ENCODE measurements at places on chromosomes 3 and 15.

DNA sequence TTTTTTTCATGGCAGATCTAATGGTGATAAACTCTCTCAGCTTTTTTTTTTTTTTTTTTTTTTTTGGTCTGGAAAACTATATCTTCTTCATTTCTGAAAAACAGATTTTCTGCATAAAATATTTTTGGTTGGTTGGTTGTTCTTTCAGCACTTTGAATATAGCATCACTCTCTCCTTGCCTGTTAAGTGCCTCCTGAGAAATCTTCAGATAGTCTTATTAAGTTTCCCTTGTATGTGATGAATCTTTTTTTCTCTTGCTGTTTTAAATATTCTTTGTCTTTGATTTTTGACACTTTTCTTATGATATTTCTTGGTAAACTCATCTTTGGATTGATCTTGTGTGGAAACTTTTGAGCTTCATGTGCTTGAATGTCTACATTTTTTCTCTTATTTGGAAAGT lies 44.2 kb upstream of the OSTN start:
- DNase-seq, result no peak

DNA sequence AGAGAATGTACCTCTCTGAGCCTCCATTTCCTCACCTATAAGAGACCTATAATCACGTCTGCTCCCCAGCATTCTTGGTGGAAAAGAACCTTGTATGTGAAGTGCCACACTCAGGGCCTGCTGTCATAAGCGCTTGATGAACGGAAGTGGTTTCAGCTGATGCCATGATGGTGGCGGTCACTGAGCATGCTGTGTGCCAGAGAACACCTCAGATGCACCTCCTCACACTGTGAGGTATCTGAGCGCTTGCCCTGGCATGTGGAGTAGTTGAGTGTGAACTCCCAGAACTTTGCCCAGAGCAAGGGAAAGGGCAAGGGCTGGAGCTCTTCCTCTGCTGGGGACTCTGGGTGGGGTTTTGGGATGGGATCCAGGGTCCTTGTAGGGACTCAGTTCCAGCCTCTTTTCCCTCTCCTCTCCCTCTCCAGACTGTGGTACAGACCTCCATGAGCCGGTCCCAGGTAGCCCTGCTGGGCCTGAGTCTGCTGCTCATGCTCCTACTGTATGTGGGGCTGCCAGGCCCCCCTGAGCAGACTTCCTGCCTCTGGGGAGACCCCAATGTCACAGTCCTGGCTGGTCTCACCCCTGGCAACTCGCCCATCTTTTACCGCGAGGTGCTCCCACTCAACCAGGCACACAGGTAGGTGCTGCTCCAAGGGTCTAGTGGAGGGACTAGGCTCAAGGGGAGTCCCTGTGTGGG lies 2.7 kb downstream of the ABHD14A start:
- DNase-seq, result no peak

DNA sequence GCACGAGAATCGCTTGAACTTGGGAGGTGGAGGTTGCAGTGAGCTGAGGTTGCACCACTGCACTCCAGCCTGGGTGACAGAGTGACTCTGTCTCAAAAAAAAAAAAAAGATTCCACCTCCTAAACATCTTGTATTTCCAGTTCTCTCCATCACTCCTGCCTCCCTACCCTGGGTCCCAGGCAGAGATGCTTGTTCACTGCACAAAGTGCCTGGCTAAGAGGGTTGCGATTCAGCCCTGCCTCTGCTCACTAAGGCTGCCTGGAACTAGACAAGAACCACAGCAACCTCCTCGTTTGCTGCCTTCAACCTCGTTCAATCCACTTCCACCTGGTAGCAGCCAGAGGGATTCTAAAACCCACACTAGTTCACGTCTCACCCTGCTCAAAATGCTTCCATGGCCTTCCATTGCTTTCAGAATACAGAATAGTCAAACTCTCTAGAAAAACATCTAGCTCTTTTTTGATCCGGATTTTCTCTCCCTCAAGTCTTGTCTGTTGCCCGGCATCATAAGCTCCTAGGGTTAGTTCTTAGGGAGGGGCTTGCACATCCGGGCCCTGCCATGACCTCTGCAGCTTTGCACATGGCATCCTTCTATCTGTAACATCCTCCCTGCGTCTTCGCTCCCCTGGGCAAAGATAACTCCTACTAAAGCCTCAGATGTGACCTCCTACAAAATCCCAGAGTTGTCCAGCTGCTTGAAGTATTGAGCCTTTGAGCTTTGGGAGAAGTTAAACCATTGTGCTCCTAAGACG lies 1.0 kb upstream of the MCM2 start:
- no peak for DNase-seq

DNA sequence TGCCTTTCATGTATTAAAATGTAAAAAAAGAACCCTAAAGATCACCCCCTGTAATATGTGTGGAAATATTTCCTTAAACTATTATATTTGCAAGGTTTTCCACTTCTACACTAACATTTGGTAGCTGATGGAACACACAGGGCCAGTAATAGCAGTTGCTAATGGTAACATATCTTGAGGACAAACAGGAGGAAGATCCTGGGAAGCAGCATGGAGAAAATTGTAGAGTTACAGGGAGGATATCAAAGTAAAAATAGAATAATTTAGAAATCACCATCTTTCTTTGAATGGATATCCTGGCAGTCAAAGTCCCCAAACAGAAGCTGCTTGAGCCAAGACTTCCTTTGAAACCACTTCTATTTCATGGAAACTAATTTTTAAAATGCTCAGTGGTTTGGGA lies 29.5 kb upstream of the OSTN start:
- DNase-seq, result no peak

DNA sequence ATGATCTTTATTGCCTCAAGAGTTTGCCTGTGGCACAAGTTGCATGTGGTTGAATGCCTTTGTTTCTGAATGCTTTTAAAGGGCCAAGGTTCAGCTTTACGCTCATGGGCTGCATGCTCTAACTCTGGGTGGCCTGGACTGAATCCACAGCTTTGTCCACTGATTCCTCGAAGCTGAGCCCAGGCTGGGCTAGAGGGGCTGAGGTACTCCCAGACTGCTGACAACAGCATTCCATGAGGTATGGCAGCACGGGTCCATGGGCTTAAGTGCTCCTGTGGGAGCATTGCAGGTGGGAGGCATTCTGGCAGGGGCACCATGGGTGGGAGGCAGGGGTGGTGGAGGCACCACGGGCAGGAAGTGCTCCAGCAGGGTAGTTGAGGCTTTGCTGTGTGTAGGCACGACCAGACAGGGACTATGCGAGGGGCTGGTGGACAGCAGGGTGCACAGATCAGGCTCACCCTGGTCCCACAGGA lies 61.6 kb downstream of the GLCE start:
- no peak for DNase-seq

DNA sequence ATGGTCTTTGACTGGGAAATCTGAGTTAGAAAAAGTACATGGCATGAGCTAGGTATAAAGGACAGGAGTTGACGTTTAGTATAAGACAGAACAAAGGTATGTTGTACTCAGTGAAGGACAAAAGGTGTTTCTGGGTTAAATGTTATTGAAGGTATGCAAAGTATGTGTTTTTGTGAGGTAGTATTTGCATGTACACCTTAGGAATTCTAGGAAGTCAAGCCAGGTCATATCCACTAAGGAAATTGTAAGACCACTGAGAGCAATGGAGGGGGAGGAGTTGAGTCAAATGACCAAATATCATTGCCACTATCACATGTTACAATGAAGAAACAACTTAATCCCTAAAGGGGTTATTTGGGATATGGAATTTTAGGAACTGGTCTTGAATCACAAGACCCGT lies 24.4 kb upstream of the TGFBR2 start:
- DNase-seq, result no peak

DNA sequence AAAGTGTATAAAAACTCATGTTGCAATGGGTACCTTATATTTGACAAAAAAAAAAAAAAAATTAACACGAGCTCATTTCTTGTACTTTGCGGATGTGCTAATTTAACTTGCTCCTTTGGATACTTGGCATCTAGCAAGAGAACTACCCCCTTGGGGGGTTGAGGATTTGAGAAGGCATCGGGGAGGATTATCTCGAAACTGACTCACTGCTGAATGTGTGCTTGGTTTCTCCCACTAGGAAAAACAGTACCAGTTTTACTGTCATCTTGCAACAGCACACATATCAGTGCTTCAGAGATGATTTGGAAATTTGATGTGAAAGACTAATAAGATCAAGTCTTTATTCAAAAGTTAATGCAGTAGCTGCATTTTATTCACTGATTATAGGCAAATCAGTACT lies 891 bp downstream of the EXOG start:
- no peak for DNase-seq

DNA sequence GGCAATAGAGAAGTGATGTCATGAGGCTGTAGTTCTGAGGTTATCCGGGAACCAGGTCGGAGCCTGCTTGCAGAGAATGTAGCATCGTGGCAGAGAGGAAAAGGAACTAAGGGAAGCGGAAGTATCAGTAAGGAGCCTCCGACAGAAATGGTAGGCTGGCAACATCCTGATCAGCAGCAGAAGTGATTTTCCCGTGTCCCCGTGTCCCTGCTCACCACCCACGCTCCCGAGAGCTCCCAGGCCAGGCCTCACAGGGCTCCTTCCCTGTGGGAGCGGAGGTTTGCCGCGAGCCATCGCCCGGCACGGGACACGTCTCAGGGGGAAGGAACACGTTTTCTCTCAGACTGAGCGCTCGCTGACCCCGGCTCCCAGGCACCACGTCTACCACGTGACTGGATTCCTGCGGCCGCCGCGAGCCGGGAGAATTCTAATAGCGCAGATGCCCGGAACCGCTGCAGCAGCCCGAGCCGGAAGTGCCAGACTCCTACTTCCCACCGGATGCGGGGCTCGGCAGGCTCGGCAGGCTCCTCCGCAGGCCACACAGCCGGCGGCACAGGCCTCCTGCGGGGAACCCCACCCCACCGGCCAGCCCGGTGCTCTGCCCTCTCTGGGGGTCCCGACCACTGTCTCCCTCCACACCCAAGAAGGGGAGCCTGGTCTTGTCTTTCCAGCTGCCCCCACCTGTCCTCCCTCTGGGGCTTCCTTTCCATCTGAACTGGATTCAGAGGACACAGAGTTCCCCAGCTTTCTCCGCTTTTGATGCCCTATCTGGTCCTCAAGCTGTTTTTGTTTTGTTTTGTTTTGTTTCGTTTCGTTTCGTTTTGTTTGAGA lies 99.3 kb downstream of the BDH1 start:
- peak; percentile 37 for DNase-seq

GRCh38 chr3:185976100-185976499 lies 38.3 kb upstream of the TRA2B start:
- DNase-seq, result no peak

DNA sequence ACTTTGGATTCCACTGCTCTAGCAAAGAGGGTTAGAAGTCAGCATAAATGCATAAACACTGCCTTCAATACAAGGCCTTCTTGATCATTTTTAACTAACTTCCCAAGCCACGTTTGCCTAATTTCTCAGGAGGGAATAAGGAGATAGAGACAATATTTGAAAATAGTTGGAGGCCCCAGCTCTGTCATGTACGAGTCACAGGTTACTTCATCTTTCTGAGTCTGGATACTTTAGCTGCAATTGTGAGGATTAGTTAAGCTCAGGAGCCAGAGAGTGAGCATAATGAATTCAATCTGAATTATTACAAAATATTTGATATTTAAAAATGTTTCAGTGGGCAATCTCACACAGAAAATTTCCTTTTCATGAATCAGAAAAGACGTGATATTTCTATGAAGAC lies 298.9 kb downstream of the SHOX2 start:
- no peak for DNase-seq

DNA sequence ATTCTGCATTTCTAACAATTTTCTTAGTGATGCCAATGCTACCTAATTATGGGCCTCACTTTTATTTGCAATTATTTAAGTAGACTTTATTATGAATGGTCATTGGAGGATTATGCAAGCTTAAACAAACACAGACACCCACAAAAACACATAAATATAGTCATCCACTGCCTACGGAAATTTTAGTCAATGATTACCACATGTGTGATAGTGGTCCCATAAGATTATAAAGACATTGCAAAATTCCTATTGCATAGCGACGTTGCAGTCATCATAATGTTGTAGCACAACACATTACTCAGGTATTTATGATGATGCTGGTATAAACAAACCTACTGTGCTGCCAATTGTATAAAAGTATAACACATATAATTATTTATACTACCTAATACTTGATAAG lies 247.8 kb upstream of the ALCAM start:
- no peak for DNase-seq

DNA sequence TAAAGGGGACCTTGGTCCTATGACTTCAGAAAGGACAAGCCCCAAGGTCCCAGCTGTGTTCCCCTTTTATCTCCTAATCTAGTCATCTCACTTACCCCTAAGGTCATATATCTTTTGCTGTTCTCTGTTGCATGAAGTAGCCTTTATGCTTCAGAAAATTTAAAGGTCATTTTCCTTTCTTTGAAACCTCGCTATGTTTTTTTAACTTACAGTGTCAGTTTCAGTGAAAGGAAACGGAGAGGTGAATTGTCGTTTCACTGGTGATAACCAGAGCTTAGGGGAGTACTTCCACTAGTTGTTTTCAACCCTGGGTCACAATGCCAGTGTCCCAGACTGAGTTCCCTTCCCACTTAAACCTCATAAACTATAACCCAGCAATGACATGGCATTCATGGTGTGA lies 357.4 kb downstream of the GAP43 start:
- DNase-seq, result no peak

DNA sequence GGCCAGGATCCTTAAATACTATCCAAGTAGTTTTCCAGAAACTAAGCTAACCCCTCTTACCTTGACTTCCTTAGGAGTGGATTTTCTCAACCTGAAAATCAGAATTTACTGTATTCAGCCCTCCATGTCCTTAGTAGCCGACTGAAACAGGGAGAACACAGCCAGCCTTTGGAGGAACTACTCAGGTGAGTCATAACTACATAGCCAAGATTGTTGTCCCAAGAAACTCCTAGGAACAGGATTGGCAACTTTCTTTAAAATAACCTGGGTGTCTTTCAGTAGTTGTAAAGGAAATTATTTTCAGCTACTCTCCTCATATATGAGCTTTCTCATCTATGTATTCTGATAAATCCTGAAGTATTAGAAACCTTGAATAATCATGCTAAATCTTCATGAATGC lies 22.3 kb downstream of the FANCD2OS start:
- DNase-seq, result no peak

DNA sequence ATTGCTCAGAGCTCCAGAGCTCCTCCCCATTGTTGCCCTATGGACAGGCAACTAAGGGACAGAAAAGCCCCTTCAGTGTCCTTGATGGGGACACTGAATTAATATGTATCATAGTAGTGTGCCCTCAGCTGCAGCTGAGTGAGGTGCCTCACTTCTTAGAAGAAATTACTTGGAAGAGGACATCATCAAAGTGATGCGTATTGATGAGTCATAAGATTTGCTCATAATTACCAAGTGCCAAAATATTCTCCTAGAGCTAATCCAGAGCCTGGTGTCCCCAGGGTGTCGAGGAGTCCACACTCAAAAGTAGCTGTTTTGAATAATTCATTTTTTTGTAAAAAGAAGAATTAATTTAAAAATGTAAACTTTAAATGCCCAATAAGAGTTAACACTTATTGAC lies 200.7 kb upstream of the SEMA6D start:
- DNase-seq, result no peak

GRCh38 chr15:58224068-58224467 lies 85.9 kb downstream of the AQP9 start:
- no peak for DNase-seq

DNA sequence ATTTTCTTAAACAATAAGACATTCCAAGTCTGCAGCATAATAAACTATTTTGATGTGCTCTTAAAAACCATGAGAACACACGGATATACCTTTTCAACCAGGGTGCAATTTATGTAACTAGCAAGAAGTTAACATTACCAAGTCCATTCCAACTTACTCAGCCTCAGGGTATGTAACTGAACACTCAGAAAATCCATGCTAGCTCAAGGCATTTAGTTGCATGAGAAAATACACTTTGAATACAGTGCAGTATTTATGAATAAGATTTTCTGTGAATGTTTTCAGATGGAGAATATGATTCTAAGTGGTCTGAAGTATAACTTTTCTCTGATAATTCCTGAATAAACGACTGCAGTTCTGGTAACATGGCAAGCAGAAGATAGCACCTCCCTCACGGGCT lies 124.3 kb downstream of the SNRK start:
- no peak for DNase-seq
